HuH-7.5 (cell line): ENCODE measurements at places on chromosomes 7 and 10.

DNA sequence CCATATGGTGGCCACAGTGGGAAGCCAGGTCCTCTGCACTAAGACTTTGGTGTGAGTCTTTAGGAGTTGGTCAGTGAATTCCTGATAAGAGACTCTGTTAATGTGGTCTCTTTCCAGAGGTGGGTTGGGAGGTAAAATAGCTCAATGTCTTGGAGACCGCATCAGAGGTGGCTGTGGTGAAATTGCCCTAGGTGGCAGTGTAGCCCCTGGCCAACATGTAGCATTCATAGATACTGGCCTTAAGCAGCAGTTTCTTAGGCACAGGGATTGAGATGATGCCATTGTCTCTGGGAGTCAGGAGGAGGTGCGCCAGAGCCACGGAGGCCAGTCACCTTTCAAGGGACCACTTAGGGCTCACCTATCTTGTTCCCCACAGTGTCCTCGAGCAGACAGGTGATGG lies 202.8 kb downstream of the CREB5 start:
- no peak for DNase-seq

GRCh38 chr7:90175667-90176066 lies 21.4 kb downstream of the STEAP1 start:
- no peak for DNase-seq

DNA sequence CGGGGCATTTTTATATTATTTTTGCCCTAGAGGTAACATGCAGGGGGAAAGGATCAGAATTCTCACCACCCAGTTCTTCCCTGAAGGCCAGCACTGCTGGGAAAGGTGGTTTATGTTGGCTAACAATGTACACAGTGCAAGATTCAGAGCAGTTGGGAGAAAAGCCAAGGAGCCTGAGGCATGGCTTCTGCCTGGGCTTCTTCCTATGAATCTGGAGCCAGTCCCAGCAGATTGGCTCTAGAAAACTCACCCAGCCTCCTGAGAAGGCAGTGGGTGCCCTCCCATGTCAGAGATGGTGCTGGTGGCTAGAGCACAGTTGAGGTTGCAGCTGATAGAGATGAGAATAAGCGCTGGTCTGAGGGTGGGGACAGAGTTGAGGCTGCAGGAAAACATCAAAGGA lies 44.7 kb upstream of the GPR26 start:
- DNase-seq: no peak

- no peak for DNase-seq
Measured at GRCh38 chr10:44965651-44966097, 6.1 kb downstream of the RASSF4 start.

GRCh38 chr10:62637249-62638061 lies 167.1 kb upstream of the ADO start:
- DNase-seq: no peak

DNA sequence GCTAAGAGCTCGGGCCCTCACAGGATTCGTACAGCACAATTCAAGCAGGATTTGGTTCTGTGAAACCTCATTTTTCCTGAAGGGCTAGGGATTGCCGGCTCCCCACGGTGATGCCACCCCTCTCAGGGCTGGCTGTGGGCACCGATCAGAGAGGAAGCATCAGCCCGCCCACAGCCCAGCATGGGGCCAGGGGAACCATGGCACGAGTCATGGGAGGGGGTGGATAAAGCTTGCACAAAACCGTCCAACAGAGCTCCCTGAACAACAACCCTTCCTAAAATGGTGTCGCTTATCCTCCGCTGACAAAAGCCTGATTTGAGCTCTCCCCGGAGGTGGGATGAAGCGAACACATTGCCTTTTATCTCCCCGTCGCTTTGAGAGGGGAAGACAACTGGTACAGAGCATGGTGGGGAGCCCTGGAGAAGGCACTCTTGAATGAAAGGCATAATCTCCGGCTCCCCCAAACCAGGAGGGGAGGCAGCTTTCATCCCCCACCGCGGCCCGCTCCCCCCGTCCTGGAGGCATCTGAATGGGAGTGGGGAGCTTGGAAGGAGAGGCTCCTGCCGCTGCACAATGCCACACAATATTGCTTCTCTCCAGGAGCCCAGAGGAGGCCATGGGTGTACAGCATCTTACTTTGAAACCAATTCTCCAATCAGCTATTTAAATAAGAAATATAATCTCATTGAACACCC lies 144.0 kb downstream of the RPS24 start:
- no peak for DNase-seq
